Type B pancreatic cell (in vitro differentiated cells): ENCODE measurements at places on chromosomes 6 and 20.

DNA sequence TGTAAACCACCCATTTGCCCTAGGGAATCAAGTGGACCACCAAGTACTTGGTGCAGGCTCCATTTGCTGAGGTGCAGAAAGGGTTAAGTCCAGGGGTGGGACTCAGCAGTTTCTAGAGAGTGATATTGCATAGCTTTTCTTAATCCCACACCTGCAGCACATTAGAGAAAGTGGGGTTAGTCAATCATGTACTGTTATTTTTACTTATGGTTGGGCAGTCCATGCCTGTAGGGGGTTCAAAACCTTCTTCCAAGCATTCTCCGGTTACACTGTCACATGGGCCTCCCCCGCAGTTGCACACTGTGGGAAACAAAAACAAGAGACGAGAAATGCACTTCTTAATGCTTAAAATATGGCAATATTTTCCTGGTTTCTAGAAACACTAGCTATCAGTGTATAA, 65.5 kb downstream of the LAMA4 start:
- DNase-seq: no peak

GRCh38 chr6:34680802-34681515, 15.6 kb downstream of the ILRUN start:
- no peak for DNase-seq

DNA sequence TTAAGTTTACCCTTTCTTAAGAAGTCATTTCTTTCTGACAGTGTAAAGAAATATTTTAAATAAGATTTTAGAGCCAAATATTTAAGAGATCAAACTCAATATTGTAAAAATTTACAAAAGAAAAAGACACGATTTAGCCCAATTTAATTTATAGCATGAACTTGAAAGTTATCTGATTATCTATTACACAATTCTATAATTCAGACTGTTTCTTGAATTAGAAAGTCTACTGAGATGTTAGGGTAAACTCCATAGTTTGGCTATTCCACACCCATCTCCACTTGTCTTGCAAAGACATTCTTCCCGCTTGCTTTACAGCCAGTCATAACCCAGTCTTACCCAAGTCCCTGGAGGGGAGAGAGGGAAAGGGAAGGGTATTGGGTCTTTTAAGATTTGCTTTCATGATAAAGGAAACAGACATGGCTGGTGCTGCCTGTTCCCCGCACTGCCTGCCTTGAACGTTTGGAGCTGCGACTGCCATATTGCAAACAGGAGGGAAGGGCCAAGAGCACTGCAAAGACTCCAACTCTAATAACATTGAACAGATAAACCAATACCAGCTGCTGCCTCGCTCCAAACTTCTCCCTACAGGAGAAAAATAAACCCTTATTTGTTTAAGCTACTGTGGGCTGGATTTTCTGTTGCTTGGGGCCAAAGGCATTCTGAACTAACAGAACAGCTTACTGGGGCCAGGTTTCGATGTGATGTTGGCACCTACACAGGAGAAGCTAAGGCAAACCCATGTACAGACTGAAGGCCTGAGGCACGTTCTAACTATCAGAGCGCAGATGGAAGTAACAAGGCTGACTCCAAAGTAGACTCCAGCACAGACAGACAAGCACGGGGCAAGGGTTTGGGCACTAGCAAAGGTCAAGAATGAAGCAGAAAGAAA, 552.3 kb upstream of the JARID2 start:
- no peak for DNase-seq

DNA sequence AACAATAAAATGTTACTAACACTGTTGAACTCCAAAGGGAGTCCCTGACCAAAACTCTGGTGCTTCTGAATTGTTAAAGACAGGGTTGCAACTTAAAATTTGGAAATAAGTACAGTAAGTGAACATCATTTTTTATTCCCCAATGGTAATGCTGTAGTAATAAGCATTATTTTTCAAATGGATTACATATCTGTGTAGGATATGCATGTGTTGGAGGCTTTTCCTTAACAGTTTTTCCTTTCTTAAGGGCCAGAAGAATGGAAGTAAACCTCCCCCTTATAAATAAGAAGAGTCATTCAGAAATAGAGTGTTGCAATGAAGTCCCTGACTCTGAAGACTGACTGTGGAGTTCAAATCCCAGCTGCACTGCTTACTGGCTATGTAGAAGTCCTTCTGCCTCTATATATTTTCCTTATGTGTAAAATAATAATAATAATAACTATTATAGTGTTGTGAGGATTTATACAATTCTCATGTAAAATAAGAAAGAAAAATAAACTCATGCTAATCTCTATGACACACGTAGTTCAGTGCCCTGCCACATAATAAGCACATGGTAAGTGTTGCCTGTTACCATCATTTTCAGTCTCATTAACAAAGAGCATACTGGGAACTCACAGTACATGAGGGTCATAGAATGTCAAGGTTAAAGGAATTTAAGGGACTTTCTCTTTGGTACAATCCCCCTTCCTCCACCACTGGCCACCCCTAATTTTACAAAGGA, 129.8 kb upstream of the SMLR1 start:
- no peak for DNase-seq

DNA sequence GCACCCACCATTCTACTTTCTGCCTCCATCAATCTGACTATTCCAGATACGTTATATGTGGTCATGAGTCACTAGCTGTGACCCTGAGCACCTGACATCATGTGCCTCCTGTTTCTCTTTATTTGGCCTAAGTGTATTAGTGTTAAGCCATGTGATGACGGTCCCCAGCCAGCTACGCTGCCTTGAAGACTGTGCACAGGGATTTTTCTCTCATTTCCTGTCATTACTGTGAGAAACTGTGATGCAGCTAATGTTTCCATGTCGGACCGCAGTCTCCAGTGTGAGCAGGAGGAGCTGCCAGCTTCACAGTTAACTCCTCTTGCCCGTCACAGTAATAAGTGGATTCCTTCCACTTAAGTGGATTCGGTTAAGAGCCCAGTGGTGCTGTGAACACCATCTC, 9.9 kb upstream of the SPATS1 start:
- no peak for DNase-seq

DNA sequence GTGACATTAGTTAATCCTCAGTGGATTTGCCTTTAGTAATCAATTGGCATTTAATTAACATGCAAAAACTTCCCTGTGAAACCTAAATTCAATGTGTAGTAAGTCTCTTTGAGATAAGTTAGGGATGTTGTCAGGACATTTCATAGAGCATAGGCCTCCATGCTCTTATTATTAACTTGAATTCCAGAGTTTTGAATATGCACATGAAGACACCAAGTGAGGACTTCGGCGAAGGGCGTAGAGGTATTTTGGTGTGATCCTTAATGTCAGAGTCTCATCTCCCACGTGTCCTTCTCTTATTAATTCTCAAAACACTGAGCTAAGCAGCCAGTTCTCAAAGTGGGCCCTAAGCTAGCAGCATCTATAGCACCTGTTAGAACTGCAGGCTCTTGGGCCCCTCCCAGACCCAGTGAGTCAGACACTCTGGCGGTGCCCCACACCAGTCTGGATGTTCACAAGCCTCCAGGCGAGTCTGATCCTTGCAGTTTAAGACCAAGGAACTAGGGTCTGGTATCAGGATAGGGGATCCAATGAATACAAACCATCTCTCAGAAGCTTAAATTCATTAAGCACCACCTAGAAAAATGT, 292.1 kb downstream of the QKI start:
- no peak for DNase-seq

DNA sequence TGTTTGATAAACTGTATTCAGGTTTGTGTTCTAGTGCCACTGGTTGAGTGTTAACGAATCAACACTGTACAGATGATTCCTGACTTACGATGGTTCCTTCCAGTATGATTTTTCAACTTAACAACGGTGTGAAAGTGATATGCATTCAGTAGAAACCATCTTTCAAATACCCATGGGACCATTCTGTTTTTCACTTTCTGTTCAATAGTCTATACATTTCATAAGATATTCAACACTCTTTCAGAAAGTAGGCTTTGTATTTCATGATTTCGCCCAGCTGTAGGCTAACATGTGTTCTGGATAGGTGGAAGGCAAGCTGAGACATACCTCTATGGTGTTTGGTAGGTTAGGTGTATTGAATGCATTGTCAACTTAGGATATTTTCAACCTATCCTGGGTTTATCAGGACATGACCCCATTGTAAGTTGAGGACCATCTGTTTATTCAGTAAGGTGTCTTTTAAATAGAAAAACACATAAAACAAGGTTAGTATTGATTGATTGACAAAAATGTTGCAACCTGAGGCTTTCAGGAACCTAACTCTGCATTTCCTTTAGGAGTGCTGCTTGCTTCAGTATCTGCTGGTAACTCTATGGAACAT, 32.3 kb downstream of the SYNJ2 start:
- no peak for DNase-seq

DNA sequence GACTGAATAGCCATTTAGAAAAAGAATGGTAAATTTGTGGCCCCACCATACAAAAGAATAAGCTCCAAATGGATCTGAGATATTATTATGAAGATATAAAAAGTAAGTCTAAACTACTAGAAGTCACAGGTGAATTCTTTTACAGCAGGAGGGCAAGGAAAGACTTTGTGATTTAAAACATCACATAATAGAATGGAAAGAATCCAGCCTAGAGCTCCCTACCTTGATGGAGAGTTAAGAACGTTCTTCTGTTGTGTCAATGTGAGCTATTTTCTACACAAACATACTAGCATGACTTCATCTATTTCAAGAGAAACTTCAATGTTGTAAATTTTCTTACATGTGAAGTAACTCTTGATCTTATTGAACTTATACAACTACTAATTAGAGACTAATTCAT, 100.0 kb upstream of the NRSN1 start:
- no peak for DNase-seq

DNA sequence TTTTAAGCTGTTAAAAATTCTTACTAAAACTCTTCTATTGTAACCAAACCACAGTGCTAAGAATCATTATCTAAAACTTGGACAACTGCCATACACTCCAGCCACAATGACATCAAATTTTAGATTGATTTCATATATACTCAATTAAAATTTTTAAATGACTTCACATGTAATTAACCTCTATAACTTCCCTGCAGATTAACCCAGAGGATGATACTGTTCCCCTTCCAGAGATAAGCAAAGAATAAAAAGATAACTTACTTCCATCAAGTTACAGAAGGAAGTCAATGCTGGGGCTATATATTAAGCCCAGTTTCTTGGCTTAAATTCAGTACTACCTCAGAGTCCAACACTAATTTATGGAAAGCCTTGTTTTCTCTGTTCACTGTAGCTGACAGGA, 71.3 kb downstream of the ARHGAP18 start:
- DNase-seq: no peak

GRCh38 chr20:23086056-23086566, at the start of gene CD93:
CD93 (minus strand) TSS chr20:23086324; CDS start chr20:23086192, 132 bp downstream.
- DNase-seq: no peak

DNA sequence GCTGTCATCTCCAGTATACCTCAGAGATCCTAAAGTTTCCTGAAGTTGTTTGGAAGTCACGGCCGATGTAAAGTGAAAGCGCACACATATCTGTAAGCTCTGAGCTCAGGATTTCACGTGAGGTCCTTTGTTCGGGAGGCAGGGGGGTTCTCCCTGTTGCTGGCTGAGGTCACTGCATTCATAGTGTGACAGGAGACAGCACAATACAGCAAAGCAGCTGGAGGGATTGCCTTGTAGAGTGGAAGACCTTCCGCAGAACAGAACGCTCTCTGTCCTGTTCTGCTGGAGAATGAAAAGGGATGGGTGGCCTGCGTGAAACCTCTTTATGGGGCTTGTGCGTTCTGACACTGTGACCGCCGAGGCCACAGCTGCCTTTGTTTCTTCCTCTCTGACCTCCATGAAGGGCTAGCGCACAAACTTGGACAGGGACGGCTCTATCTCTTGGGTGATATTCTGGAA, 13.4 kb upstream of the SERPINB1 start:
- DNase-seq: no peak

DNA sequence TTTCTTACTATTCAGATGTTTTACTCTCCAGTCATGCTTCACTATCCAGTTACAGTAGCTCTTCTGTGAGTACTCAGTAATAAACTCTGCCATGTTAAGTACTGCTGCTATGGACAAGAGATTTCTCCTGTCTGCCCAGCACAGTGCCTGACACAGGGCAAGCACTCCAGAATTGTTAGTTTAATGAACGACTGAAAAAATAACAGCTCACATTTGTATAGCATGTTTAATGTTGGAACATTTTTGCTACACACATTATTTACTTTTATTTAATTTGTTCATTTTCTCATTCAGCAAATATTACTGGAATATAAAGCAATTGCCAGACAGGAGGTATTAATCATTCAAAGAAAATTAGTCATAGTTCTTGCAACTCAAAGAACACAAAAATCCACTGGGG, 142.6 kb upstream of the HMGN3 start:
- no peak for DNase-seq

DNA sequence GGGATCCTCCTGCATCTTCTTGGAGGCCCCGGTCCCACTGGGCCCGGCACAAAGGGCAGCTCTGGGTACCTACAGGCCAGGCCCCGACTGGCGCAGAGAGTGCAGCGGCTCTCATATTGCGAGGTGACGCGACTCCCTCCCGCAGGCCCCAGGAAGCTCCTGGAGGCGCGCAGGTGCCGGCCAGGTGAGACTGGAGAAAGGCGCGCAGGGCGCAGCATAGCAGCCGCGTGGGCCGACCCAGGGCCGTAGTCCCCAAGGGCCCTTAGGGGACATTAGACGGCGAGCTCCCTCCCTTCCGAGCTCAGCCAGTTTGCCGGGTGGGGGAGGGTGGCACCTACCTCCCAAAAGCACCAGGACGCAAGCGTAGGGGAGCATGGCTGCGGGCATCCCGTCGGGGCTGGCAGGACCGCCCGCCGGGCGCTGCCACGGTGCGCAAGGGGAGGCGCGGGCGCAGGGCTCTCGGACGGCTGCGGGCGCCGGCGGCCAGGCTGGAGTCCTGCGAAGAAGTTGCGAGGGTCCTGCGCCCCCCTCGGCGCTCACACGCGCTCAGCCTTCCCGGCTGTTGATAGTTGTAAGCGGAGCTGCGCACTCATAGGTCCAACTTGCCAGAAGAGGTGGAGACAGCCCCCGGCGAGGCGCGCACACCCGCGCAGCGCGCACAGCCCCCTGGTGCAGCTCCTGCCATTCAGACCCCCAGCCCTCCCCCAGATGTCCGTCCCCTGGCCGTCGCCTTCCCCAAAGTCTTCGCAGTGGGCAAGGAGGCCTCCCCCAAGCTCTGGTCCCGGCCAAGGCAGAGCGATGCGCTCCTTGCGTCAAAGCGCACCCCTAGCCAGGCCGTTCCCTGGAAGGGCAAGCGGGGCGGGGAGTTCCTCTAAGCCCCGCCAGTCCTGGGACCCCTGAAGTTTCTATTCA, 622 bp downstream of the APCDD1L start:
- DNase-seq: peak; percentile 69

GRCh38 chr6:40796260-40797221, 209.4 kb upstream of the LRFN2 start:
- no peak for DNase-seq

DNA sequence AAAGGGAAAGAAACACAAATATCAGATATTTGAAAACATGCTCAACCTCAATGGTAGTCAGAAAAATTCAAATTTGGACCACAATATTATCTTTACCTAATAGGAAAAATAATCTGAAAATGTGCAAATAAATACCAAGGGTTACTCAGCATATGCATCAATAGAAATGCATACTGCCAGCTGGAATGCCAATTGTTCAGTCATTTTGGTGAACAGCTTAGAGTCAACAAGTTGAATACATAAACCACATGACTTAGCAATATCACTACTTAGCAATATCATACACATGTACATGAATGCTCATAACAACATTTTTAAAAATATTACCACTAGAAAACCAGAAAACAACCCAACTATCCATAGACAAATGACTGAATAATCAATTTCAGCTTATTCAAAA, 212.7 kb downstream of the PTPRK start:
- DNase-seq: no peak
